ENCODE measurements at places on chromosomes 7 and 10.

GRCh38 chr7:98998821-98999725 lies 120.7 kb downstream of the TRRAP start:
- DNase-seq = no peak

DNA sequence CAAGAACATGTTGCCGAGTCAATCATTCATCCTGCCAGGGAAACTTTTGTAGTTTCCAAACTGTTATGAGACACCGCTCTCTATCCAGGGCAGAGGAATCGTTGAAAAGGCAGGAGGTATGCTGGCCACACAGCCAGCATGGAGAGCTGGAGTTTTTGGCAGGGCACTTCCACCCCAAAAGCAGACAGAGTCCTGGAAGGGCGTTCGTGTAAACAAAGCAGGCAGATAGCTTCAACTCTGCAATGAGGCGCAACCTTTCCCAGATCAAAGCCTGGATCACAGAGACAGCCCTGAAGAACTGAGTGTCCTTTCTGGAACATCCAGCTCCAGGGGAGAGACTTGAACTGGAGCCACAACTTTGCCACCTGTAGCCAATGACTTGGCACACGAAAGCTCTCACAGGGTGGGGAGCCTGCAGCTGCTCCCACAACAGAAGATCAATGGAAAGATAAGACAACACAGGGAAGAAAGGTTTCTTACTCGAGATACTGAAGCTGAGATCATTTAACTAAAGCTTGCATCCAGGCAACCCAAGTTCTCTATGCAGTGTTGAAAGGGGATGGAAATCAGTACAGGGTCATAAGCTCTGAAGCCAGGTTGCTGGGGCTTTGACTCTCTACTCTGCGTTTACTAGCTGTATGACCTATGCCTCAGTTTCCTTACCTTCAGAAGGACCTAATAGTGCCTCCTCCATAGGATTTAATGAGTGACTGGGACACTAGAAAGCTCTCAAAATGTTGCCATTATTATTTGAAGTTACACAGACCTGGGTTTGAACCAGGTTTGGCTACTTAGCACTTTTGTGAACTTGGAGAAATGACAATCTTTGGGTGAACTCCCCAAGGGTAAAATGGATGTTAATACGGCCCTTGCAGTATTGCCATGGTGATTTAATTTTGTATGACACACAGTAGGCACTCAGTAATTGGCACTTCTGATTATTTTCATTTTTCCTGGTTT lies 434.8 kb upstream of the NPVF start:
- no peak for DNase-seq

DNA sequence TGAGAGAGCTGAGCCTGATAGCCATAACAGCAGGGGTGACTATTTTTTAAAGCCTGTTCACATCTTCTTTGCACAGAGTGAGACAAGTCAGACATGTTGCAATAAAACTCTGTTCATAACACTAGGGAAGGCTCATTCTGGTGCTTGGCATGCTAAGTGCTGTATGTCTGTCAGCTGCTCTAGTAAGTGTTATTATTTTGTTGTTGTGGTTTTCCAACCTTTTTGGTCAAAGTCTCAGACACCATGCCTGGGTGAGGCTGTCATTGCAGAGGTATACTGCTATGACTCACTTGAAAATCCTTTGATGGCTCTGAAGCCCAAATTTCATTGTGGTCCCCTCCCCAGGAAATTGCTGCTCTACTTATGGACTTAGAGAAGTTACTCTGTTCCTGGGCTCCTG lies 129.7 kb downstream of the ADRA2A start:
- no peak for DNase-seq

GRCh38 chr7:112638675-112639400 lies 151.4 kb downstream of the TMEM168 start:
- DNase-seq = no peak

- no peak for DNase-seq
These were observed 4.3 kb upstream of the LAMB1 start for GRCh38 chr7:108007261-108007660.

DNA sequence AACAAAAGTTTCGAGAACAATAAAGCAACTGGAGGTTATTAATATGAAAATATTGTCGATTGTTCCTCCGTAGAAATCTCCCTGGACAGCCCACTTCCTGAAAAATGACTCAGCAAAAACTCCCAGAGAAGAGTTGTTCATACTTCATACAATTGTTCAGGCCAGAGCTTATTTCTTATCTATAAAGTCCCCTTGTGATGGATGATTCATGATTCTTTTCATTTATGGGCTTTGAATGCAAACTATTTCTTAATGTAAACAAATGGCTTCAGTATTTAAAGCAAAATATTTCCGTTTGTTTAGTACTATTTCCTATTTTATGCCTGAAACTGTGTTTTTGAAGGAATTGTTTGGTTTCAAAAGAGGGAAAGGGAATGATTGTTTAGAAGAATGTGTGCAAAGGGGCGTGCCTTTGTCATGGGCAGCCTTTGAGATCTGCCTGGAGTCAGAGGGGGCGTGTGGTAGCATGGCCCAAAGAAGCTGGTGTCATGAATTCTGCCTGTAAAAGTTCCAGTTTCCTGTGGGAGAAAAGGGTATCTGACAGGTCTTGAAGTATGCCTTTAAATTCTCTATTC lies 26.2 kb upstream of the EXOC6 start:
- no peak for DNase-seq

DNA sequence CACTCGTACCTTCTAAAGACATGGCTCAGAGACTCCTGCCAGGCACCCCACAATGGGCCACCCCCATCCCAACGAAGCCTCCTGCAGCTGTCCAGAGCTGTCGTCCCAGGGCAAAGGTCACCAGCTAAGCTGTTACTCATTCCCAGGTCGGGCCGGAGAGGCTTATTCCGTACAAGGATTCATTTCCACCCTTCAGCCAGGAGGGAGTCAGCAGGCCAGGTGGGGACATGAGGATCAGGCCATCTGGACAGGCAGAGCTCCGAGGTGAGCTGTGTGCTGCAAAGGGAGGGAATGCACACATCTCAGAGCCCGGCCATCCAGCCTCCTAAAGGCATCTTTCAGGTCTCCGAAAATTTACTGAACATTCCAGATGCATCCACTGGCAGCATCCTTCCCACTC lies 63.9 kb upstream of the NANOS1 start:
- DNase-seq = peak; percentile 54

DNA sequence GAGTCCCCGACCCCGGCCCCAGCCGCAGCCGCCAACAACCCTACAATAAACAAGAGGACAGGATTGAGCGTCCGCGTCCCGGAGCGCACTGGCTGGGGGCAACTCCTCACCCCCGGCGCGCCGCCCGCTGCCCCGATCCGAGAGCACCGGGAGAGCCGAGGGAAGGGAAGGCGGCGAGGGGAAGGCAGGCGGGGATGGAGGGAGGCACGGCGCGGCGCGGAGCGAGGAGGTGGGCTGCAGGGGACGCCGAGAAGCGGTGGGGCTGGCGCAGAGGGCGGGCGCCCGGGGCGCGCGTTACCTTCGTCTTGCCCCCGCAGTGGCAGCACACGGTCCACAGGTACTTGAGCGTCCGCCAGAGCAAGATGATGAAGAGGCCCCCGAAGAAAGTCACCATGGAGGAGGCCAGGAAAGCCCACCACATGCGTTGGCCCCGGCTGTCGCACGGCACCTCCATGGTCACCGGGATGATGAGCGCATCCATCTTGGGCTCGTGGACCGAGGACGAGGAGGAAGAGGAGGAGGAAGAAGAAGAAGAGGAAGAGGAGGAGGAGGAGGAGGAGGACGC lies 559 bp downstream of the KCNMA1 start:
- DNase-seq = peak; percentile 53

GRCh38 chr10:124521429-124521871 lies 59.8 kb downstream of the LHPP start:
- DNase-seq = no peak

GRCh38 chr7:150425670-150426069 lies 24.8 kb upstream of the GIMAP8 start:
- DNase-seq = no peak

- DNase-seq = no peak
These were observed 47.3 kb upstream of the AUTS2 start for GRCh38 chr7:69550991-69551390.

- no peak for DNase-seq
These were observed 94.4 kb downstream of the TAX1BP1 start for GRCh38 chr7:27834179-27834921.

- no peak for DNase-seq
These were observed 166.1 kb upstream of the TCERG1L start for GRCh38 chr10:131477457-131478121.

DNA sequence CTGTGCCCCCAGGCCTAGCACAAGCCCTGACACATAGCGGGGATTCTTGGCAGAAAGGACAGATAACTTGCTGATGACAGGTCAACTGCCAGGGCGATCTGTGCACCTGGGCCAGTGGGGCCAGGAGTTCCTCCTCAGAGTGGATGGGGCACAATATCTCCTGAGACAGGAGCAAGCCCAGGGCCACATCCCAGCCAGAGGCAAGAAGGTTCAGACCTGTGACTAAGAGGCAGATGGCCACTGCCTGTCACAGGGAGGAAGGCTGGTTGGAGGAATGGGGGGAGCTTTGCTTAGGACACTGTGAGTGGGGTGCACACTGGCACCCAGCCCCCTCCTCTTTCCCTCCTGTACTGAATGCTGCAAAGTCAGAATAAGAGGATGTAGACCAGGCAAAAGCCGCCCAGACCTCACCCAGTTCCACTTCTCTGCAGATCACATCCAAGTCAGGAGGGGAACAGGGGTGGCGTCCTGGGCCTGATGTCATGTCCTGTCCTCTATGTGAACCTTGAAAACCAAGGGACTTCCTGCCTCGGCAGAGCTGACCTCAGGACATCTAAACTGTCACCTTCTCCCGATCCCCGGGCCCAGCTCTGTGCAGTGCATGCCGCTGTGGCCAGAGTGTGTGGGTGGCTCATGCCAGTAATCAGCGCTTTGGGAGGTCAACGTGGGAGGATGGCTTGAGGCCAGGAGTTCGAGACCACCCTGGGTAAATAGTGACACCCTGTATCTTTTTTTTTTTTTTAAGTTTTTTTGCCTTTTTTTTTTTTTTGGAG lies 1.3 kb downstream of the GUSB start:
- DNase-seq = peak; percentile 18

DNA sequence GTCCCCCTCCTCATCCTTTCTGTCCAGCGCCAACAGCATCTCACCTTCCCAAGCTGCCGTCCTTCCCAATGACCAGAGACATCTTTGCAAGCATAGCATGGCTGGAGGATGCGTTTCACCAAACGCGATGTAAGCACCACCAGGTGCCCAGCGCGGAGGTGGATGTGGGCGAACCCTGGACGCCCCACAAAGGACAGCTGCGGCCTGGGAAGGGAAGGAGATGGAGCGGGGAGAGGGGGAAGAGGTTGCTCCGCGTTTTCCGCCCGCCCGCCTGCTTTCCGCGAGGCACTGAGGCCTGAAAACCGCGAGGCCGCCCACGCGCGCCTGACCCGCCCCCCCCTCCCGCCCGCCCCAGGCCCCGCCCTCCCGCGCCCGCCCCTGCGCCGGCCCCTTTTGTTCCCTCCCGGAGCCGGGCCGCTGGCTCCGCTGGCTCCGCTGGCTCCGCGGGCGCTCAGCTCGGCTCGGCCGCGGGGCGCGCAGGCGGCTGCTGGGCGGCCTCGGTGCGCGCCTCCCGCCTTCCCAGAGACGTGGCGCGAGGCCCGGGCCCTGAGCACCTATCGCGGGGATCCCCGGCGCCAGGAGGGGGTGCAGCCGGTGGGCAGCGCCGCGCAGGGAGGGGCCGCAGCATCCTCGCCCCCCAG lies at the start of gene CLIP2:
TSS of gene CLIP2 (plus strand) at position 390 of the 641 bp plus-strand sequence. CDS start 28,140 bp downstream, outside the sequence.
- peak; percentile 81 for DNase-seq

- peak; percentile 0 for DNase-seq
These were observed 69.9 kb downstream of the NKX6-2 start for GRCh38 chr10:132715776-132716680.

DNA sequence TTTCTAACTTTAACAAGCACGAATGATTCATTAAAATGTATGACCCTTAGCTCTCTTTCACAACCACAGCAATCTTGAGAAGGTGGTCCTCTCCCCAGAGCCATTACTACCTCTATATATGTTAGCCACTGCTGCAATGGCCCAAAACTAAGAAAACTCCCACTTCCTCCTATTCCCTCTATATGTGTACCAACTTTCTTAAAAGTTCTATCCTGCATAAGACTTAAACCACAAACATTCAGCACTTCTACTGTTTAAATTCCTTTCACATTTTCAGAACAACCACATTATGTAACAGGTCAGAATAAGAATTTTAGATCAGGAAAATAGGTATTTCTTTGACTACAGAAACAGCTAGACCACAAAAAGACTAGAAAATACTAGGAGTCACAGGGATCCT lies 36.2 kb downstream of the WASL start:
- no peak for DNase-seq

GRCh38 chr10:24469993-24470392 lies 253.7 kb downstream of the ARHGAP21 start:
- no peak for DNase-seq

DNA sequence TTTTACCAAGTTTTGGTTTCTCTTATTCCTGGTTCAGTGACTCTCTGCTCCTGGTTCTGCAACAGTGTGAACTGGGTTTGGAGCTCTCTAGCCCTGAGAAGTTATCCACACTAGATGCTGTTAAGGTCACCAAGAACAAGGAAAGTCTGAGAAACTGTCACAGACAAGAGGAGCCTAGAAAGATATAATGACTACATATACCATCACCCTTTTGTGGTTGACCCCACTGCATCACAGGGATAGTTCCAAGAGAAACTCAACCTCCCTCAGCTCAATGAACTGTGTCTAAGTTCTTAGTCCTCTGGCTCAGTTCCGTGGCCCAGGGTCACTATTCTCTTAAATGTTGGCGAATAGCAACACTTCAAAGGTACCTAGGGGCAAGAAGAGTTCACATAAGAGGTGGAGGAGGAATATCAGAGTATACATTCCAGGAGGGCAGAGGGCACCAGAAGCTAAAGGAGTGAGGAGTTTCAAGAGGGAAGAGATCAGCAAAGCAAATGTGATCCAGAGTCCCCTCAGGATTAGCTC lies 171.5 kb downstream of the BUB3 start:
- no peak for DNase-seq

- no peak for DNase-seq
These were observed 148.2 kb downstream of the KCND2 start for GRCh38 chr7:120421151-120421651.

DNA sequence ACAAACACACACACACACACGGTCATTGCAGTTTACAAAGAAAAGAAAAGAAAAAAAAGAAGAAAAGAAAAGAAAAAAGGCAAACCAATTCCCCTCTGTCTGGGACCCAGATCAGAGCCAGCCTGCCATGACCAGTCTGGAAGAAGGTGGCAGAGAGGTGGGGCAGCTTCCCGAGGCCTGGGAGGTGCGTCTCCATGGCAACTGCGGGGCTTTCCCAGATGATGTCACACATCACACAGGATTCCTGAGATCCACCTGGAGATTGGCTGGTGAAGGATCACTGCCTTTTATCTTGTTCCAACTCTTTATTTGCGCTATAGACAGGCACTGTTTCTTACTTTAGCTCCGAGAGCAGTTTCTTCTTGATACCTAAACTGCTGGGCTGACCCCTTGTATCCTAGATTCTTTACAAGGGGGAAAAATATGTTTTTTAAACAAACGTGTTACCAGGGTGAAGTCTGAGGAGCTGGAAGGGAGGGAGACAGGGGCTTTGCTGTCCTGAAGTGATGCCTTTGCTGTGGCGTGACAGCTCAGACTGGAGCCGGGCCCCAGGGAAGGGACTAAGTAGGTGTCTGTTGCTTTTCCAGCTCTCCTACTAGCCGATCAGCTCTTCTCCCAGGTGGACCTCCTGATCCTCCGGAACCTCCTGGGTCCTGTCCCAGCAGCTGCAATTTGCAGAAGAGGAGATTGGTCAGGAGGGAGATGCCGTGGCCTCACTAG lies 298.5 kb downstream of the KLF6 start:
- DNase-seq = peak; percentile 66
